ENCODE measurements at places on chromosomes 2 and 18.
A peak's percentile ranks its signal among the peaks of the same experiment; 100 is the strongest.

GRCh38 chr2:38720613-38721241 is 30.4 kb downstream of the SRSF7 start:
- DNase-seq = no peak

- no peak for DNase-seq
Observed at GRCh38 chr2:178550352-178550751, 70.1 kb downstream of the PLEKHA3 start.

DNA sequence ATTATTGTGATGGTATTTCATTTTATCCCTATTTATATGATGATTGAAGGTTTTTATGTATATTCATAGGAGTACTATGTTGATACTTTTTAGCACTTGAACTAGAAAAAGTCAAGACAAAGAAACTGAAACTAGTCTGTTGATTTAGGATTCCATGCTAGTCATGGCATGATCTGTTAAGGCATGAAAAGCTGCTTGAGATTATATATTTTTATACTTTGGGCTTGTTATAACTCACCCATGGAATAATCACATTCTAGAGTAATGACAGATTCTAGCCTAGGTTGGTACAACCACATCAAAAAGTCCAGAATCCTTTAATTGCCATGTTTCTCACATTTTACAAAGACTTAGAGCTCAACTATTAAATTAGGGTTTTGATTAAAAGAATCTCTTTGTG is 472.6 kb upstream of the CELF4 start:
- DNase-seq = no peak

DNA sequence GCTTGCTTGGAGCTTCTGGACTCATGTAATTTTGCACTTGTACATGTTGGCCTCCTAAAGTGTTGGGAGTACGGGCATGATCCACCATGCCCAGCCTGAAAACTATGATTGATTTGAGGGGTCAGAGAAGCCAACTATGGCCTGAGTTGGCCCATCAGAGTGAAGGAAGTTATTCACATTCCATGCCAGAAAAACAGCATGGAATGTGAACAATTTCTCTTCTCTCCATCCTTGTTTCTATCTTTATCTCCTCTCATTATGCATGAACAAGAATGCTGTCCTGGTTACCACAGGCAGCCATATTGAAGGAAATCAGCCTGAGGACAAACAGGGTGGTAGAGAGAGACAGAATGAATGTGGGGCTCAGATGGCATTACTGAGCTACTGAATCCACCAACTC is 3.5 kb upstream of the CD226 start:
- no peak for DNase-seq

DNA sequence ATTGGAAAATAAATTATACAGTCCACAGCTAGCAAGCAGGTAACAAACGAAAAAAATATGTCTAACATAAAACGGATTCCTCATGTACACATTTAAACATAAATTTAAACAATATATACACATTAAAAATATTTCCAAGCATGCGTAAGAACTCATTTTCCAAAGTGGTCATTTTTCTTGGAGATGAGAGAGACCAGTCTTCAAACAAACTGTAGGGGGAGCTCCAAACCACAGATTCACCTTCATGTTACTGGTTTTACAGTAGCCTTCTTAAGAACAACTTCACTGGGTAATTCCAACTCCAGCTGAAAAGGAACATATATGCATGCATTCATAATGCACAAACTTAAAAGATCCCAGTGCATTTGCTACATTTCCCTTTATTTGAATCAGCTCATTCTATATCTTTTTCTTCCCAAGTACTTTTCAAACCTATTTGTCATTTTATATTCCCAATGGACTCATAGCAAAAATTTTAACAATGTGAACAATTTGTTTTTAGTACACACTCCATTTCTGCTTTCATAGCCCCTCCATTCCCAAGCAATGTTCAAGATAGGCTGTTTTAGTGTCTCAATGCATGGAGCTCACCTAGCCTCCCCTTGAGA is 4.7 kb upstream of the STAMBP start:
- no peak for DNase-seq

GRCh38 chr2:75108937-75109482 is 90.3 kb downstream of the TACR1 start:
- DNase-seq = no peak

- no peak for DNase-seq
Observed at GRCh38 chr2:174688079-174688478, 76.2 kb downstream of the CHRNA1 start.

DNA sequence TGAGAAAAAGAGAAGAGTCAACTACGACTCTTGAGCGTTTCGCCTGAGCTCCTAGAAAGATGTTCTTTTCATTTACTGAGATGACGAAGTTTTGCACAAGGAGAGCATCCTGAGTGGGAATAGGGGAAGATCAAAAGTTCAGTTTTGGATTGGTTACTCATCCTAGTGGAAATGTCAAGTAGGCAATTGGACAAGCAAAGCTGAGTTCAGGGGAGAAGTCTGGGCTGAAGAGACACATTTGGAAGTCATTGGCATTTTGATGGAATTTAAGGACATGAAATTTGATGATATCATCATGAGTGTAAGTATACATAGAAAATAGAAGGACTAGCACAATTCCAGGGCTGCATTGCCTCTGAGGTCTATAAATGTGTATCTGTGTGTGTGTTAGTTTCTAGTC is 416.6 kb downstream of the RAD51AP2 start:
- DNase-seq = no peak

DNA sequence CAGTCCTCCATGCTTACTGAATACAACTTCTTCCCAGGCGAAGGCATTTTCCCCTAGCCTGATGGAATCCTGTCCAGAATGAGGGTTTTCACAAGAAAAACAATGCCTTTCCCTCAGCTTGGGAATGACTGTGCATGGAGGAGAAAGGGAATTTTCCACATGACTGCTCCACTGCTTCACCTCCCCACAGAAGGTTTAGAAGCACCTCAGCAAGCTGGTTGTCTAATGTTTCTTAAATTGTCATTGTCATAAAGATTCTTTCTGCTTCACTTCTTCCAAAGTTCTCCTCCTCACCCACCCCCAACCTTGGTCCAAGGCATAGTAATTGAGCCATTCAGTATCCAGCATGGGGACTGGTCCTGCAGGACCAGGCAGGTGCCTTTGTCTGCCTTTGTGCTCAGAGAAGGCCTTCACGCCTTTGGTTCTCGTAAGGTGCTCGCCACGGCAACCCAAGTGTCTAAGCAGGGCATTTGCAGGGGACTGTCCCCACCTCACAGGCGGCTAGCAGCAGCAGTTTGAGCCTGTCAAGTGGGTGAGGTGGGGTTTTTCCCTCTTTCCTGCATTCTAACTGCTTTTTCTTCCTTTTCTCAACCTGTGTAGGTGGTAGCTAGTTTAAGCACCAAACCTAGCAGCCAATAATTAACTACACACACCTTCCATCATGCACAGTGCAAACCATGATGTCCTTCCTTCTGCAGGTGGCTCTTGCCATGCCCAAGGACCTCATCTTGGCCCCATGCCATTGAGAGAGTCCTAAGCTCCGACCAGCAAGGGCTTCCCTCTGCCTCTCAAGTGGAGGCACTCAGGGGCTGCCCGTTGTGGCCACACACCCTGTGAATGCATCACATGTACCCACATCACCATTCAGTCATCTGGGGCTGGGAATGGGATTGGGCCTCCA is 65.7 kb upstream of the BCL2L11 start:
- DNase-seq = no peak

DNA sequence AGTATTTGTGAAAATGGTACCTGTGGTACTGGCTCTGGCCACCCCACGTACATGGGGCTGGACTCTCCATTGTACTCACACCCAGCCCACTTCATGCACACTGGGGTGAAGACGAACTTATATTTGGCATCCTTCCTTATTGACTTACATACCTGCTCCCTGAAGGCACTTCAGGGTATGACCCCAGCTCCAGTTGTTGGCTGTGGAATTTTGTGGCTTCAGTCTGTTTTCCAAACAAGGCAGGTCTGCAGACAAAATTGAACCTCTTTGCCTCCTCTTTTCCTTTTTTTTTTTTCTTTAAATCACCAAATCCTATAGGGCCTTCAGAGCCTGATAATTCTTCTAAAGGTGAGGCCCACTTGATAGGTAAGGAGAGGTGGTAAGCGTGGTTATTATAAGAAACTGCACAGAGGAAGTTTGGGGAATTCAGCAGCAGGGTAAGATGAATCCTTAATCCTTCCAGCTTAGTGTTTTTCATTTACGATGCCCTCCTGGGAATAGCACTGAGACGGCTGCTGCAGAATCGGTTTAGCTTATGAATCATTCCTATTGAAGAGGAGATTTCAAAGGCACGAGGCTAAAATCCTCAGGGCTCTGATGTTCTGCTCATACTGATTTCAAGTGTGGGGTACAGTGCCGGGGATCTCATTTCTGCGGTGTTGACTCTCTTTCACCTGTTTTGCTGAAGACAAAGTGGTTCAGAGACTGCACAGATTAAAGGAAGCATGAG is 55.2 kb downstream of the KIF5C start:
- DNase-seq = no peak

DNA sequence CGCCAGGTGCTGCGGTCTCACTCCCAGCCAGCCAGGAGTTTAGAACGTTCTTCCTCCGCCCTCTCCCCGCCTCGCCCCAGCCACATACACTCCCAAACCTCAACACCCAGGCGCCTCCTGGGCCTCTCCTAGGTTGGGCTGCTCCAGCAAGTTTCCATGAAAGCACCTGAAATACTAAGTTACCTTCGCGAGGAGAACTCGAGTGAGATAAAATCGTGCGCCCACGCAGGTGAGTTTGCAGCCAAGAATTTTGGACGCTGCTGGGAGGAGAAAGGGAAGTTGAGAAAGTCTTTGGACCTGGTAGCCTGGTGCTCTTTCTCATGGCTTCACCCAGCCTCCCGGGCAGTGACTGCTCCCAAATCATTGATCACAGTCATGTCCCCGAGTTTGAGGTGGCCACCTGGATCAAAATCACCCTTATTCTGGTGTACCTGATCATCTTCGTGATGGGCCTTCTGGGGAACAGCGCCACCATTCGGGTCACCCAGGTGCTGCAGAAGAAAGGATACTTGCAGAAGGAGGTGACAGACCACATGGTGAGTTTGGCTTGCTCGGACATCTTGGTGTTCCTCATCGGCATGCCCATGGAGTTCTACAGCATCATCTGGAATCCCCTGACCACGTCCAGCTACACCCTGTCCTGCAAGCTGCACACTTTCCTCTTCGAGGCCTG is at the start of gene GPR39:
TSS of gene GPR39 (plus strand) at position 83 of the 673 bp plus-strand sequence.
- DNase-seq = no peak

DNA sequence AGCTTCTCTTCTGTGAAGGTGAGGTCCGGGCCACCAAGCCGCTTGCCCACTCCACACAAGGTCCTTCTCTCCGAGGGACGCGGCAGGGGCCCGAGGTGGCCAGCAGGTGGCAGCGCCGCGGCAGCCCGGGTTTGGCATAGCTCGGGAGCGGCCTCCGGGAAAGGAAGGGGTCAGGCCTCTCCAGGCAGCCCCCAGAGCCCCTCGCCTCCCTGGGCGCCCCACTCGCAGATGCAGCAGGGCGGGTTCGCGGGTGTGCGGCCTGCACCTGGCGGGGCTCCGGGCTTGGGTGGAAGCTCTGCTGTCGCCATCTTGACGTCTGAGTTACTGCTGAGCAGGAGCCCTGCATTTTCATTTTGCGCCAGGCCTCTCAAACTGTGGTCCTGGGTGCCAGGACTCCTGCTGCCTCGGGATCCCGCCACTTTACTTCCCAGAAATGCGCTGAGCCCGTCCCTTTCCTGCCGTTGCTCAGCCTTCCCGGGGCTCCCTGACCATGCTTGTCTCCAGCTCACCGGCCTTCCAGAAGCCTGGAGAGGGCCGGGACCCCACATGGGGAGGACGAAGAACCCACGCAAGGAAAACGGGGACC is 18.6 kb upstream of the NCL start:
- DNase-seq = peak; percentile 59

DNA sequence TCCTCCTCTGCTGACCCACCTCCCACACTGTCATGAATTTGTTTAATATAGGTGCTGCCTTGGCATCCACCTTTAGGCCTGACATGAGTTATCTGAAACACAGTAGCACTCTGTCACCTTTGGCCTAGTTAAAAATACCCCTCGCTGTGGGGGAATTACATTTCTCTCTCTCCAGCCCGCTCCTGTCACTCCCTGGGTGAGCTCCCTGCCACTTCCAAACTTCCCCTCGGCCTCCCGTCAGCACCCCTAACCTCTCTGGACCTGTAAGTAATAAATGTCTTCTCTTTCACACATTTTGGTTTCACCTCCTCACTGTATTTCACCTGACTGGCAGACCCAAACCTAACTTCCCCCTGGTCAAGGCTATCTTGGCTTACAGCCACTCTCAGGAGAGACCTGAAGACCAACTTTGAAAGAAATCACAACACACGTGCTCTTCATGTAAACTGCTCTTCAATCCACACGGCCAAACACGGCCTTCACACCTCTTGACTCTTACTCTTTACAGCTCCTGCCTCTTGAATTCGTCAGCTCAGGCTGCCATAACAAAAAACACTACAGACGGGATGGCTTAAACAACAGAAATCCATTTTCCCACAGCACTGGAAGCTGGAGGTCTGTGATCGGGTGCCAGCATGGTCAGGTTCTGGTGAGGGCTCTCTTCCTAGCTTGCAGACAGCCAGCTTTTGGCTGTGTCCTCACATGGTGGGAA is 28.3 kb downstream of the REEP1 start:
- no peak for DNase-seq

- DNase-seq = no peak
Observed at GRCh38 chr2:5123582-5124196, 568.5 kb upstream of the SOX11 start.

- DNase-seq = no peak
Observed at GRCh38 chr2:174198846-174199564, 49.3 kb downstream of the OLA1 start.

- no peak for DNase-seq
Observed at GRCh38 chr2:223995569-223995968, 38.3 kb downstream of the MRPL44 start.

DNA sequence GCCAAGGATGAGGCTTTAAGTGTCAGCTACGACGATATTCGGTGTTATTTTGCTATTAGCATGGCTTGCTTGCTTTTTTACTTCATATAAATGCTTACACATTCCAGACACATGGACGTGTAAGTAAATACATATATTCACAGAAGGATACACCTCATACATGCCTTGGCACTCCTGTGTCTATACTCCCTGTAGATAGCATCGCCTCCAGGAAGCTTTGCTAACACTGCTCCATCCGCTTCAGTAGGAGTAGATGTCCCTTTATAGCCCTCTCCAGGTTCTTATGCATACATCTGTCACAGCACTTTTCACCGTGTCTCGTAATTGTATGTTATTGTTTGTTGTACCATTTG is 27.5 kb upstream of the KCTD1 start:
- no peak for DNase-seq

DNA sequence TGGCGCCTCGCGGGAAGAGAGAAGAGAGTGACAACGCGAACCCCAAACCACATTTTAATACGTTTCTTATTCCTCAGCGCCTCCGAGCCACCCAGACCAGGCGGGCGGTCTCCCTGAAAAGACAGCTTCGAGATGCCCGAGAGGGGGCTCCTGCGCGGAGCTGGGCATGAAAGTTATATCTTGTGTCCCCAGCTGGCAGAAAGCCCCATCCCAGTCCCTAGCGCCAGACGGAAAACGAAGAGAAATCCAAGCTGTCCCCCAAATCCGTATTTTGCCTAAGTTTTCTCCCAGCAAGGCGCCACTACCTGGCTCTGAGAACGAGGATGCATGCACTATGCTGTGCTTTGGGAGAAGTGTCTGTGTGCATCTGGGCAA is 797 bp downstream of the NXPH2 start:
- DNase-seq = no peak

- no peak for DNase-seq
Observed at GRCh38 chr2:70894765-70895164, 40.9 kb upstream of the ATP6V1B1 start.

GRCh38 chr2:189253836-189254235 is 74.3 kb upstream of the COL5A2 start:
- no peak for DNase-seq
